ENCODE measurements at places on chromosomes 12 and 14.
A peak's percentile ranks its signal among the peaks of the same experiment; 100 is the strongest.

GRCh38 chr14:89317051-89317691 lies 99.9 kb downstream of the FOXN3 start:
- DNase-seq: no peak

DNA sequence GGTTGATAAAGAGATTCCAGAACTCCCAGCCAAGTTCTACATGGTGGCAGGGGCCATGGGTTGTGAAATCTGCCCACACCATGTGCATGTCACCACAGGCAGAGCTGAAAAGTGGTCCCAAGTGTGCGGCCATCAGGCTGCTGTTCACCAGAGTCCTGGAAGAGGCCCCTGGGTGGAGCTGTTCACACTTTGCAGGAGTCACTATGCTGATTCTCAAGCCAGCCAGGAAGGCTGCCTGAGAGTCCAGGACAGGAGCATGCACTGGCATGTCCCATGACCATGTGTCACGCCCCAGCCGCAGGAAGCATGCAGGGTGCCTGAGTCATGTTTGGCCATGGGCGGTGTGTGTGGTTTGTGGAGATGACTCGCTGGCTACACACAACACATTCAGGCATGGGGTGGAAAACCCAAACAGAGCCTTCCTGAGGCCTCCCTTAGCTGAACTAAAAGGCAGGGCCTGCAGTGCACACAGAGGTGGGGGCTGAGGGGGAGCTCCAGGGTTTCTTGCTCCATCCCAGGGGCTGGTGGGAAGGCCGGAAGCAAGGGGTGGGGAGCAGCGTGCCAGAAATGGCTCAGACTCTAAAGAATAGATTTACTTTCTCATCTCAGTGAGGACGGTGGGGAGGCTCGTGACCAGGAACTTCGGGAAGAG lies 19.4 kb downstream of the ABCB9 start:
- DNase-seq: no peak

GRCh38 chr12:64389154-64389553 lies 1.4 kb downstream of the C12orf56 start:
- no peak for DNase-seq

DNA sequence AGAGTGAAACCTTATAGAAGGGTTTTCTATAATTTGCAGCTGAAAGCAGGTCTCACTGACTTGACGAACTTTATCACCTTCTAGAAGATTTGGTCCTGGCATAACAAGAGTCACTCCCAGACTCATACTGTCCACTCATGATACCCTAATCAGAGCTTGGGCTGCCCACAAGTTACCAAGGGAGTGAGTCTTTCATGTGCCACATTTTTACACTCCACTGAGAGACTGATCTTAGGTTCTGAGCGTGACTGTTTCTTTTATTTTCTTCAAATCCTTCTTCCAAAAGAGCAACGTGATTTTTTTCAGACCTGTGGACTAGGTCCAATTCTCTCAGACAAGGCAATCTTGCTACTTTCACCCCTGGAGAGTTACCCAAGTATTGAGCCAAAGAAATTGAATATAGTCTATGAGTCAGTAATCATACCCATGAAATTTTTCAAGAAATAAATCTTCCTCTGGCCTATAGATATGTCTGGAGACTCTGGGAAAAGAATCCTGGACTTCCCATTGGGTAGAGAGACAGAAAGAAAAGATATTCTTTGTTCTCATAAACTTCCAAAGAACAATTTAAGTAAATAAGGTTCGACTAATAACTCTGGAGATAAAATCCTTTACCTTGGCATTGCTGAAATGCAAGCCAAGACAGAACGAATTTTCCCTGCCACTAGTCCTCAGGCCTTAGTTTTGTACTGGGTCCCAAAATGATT lies 26.9 kb downstream of the SIX1 start:
- DNase-seq: no peak

- no peak for DNase-seq
Observed at GRCh38 chr12:1424674-1425395, 169.5 kb downstream of the FBXL14 start.

GRCh38 chr14:57865403-57866198 lies at the start of gene SLC35F4:
SLC35F4 (minus strand) TSS chr14:57866092.
- DNase-seq: peak; percentile 54

GRCh38 chr12:109714141-109714912 lies 702 bp downstream of the FAM222A start:
- DNase-seq: peak; percentile 41

DNA sequence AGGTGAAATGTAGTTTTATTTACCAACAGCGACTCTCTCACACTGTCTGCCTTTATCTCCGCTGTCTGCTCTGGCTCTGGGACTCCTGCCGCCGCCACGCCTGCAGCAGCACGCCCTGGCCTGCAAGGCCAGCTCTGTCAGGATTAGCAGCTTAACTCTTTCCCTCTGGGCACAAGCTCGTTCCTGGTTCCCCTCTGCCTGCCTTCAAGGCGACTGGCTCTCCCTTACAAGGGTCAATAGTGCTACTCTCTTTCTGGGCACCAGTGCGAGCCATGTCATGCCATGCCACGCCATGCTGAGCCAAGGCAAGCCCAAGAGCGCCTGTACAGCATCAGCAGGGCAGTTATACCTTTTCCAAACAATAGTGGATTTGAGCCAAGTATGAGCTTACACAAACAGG lies 3.6 kb upstream of the CLEC2B start:
- no peak for DNase-seq

GRCh38 chr12:13103391-13104033 lies at the start of gene GSG1:
GSG1 (minus strand) TSS chr12:13103667; CDS start chr12:13103512, 155 bp downstream.
- DNase-seq: no peak

DNA sequence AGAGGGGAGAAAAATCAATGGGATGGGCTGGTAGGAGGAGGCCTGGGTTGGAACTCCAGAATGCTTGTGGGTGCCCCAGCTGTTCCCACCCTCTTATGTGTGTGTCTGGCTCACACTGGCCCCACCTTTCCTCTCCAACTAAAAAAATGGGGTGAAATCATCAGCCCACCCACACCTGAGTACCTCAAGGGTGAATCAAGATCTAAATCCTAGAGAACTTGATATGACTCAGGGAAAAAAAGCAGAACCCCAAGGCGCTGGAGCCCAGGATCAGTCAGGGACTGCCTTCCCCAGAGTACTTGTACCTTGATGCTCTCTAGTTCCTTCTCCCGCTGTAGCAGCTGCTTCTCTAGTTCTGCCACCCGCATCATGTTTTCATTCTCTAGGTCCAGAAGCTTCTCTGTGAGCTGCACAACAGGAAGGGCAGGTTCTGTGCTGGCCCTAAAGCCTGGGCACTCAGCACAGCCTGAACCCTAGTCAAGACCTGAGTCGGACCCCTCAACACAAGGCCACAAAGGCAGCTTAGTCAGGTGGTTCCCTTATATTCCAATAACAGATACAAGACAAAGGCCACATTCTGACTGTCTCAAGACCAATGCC lies 29.7 kb downstream of the PRPF40B start:
- no peak for DNase-seq

DNA sequence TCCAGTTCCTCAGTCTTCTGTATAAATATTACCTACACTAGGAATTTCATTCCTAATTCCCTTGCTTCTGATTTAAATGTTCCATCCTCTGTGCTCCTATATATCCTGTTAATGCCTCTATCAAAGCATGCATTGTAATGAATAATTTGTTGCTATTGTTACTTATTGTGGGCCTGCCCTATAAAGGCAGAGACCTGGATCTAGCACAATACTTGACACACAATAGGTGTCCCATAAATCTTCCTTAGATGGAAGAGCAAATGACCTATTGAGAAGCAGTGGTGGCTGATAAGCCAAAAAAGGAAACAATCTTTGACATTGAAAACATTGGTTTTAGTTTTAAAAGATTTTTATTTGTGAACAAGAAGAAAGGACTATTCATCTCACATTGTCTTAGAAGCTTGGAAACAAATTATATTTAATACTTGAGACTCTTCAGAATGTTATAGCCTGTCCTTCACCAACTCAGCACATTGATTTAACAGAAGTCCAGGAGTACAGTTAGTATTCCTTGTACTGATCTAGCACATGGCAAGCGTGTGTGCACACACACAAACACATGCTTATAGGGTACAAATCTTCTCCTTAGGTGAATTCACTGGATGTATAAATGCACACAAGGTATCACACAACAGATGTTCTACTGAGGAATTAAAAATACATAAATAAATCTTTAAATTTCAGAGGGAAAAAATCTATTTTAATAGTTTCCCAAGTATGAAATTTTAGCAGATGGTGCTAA lies 135.9 kb downstream of the DUSP6 start:
- no peak for DNase-seq

- DNase-seq: peak; percentile 76
Observed at GRCh38 chr14:102539544-102540314, 30.2 kb upstream of the ANKRD9 start.

- DNase-seq: no peak
Observed at GRCh38 chr12:124034297-124034696, 61.3 kb downstream of the ZNF664 start.

DNA sequence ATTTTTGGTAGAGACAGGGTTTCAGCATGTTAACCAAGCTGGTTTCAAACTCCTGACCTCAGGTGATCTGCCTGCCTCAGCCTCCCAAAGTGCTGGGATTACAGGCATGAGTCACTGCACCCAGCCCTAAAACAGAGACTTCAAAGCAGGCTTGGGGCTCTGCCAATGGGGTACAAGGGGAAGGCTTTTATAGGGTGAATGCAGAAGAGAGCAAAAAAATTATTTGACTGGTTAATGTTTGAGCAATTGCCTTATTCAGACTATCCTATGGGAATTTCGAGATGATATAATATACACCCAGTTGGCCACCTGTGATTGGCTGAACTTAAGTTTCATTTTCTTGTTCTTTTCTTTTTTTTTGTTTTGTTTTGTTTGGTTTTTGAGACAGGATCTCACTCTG lies 31.5 kb upstream of the ACTN1 start:
- no peak for DNase-seq

GRCh38 chr14:88791629-88792472 lies 902 bp downstream of the EML5 start:
- DNase-seq: no peak

DNA sequence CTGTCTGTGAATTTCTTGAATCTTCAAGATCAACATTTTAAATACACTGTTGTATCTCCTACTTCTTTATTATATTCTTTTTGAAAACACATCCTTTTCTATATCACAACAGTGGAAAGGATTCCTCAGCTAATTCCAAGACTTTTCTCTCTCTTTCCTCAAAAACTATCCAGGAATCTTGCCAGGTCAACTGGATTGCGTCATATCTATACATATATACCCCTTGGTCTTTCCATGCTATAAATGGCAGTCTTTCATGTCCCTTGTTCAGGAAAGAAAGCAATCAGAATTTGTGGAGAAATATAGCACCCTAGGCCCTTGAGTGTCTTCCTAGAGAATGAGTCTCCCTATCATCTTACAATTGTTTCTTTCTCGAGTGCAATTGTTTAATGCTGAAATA lies 149.0 kb downstream of the KCNA5 start:
- DNase-seq: no peak

GRCh38 chr14:37583358-37584210 lies 11.5 kb downstream of the FOXA1 start:
- no peak for DNase-seq

GRCh38 chr12:60489071-60489470 lies 893.2 kb downstream of the SLC16A7 start:
- no peak for DNase-seq

- no peak for DNase-seq
Observed at GRCh38 chr12:34350092-34351041, 328.1 kb downstream of the ALG10 start.

- no peak for DNase-seq
Observed at GRCh38 chr14:47763188-47763854, 87.9 kb upstream of the MDGA2 start.

GRCh38 chr12:68665016-68665569 lies 21.7 kb upstream of the NUP107 start:
- no peak for DNase-seq

- peak; percentile 34 for DNase-seq
Observed at GRCh38 chr14:38255673-38256532, at the start of gene CLEC14A. CLEC14A (minus strand) TSS chr14:38256093; CDS start chr14:38256022, 71 bp downstream.

DNA sequence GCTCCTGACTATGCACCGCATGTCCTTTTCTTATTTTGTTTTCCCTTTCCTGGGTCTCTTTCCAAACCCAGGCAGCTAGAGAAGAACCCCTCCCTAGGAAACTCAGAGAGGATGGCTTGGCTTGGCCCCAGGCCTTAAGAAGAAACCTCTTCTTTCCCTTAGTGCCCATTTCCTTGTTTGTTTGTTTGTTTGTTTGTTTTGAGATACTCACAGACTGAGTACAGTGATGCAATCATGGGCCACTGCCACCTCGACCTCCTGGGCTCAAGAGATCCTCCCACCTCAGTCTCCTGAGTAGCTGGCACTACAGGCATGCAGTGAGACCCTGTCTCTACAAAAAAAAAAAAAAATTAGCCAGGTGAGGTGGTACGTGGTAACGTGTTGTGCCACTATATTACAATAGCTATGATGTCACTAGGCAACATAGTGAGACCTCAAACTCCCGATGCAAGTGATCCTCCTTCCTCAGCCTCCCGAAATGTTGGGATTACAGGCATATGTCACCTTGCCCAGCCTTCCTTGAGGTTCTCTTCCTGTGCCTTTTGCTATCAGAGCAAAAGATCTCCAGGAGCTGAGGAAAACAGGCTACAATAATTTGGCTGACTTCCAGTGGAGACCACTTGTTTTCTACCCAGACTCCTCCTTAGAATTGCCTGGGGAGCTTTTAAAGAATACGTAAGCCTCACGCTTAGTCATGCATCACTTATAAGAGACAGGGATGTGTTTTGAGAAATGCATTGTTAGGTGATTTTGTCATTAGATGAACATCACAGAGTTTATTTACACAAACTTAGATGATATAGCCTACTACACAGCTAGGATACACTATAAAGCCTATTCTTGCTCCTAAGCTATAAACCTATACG lies 34.5 kb upstream of the LGALS3 start:
- no peak for DNase-seq

GRCh38 chr14:80981673-80982072 lies 26.3 kb downstream of the TSHR start:
- no peak for DNase-seq

DNA sequence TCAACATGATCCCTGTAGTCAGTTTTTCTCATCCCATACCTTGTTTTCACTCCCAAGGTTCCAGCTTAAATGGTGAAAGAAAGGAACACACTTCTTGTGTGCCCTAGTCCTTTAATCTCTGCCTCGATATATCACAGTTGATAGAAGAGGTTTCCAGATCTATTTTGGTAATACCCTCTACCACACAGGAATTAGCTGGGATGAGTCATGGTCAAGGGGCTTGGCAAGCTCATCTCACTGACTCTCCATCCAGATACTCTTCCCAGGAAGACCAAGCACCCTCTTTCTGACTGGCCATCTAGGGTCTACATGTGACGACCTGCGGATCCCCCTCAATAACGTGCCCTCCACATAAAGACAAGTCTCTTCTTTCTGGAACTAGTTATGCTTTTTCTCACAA lies 277.9 kb downstream of the ITPR2 start:
- DNase-seq: no peak

GRCh38 chr12:129331356-129332085 lies 478.2 kb downstream of the GLT1D1 start:
- no peak for DNase-seq

GRCh38 chr12:49121047-49121696 lies 10.0 kb downstream of the TUBA1B start:
- DNase-seq: peak; percentile 31
